Sigmoid colon (tissue), 7 donors: ENCODE measurements at places on chromosomes 16 and 17. TPM values are rescaled to one million over a fixed set of nuclear protein-coding genes. Genes with fewer than 3 reads are reported as not detected.
A peak's percentile ranks its signal among the peaks of the same experiment; 100 is the strongest.

HBQ1 gene
- polyA plus RNA-seq, result not detected

DNA sequence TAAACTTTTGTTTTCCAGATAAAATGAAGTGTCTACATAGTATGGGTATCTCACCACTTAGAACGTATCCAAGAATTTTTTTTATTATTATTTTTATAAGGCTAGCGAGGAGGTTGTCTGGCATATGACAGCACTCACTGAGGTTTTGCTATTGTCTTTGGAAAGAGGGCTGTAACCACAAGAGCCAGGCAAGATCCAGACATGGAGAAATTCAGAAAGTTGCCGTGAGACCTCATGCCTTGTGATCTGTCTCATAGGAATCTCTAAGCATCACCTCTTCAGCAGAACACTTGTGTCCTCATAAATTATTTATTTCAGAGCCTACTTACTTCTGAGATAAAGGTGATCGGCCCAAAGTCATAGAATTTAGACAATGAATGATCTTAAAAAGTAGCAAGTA, 410.8 kb downstream of the CDH11 start:
- H3K36me3 ChIP-seq, result no peaks in the 10 kb centered on the region
- H3K4me1 ChIP-seq, result no peaks in the 10 kb centered on the region
- H3K27me3 ChIP-seq, result no peaks in the 10 kb centered on the region
- no peak overlapping the region for H3K27ac ChIP-seq
- DNase-seq, result no peak

DNA sequence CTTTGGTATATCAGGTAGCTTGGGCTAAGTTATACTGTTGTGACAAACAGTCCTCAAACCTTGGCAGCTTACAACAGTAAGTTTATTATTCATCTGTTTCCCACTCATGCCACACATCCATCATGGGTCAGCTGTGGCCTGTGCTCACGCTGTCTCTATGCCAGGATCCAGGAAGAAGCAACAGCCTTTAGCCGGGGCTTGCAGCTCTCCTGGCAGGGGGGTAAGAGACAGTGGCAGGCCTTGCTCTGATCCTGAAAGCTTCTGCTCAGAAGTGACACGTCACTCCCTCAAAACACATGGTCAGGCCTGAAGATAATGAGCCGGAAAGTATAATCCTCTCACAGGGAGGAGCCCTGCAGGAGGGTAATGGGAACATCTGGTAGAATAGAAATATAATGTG, 377.6 kb downstream of the CPPED1 start:
- H3K27me3 ChIP-seq, result no peaks in the 10 kb centered on the region
- H3K4me3 ChIP-seq, result no peak overlapping the region
- H3K36me3 ChIP-seq, result no peaks in the 10 kb centered on the region
- peaks cover 17% of the 10 kb centered on the region for H3K4me1 ChIP-seq

TMEM238L gene
- 130 TPM for polyA plus RNA-seq

CUEDC1 gene
- 3.0 TPM for polyA plus RNA-seq

DNA sequence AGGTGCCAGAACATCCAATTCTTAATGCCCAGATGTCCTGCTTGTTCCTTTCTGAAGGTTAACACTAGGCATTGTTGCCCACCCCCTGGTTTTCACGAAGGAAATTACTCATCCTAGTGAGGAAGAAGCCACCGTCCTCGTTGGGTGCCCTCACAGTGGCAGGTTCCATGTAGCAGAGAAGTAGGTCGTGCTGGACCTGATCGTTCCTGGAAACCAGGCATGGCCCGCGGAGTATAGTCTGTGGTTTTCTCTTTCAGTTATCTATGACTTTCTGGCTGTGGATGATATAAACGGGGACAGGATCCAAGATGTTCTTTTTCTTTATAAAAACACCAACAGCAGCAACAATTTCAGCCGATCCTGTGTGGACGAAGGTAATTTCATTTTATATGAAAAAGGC, 16.5 kb downstream of the RGS11 start:
- no peaks in the 10 kb centered on the region for H3K27me3 ChIP-seq
- no peak overlapping the region for H3K4me3 ChIP-seq
- peaks cover 40% of the 10 kb centered on the region for H3K36me3 ChIP-seq
- no peak overlapping the region for H3K27ac ChIP-seq
- no peak for DNase-seq

DNA sequence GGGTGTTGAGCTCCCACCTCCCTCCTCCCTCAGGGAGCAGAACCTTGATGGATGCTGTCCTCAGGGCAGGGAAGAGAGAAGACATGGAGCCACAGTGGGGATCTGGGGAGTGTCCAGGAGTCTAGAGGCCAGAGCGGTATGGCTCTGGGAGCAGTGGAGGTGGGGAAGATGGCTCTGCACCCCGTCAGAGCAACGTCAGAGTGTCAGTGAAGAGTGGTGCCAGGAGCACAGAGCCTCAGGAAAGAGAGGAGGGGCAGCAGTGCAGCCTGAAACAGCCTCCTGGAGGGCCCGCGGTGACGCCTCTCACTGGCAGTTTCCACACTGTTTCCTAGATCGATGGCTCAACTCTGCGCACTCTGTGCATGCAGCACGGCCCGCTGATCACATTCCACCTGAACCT, 23.2 kb upstream of the SLC5A11 start:
- no peaks in the 10 kb centered on the region for H3K27me3 ChIP-seq
- H3K36me3 ChIP-seq, result peaks cover 53% of the 10 kb centered on the region
- H3K4me3 ChIP-seq, result no peak overlapping the region
- H3K4me1 ChIP-seq, result no peaks in the 10 kb centered on the region
- peak overlapping the region; percentile 55 for H3K27ac ChIP-seq

CENPV gene
- polyA plus RNA-seq, result 62.5 TPM

DNA sequence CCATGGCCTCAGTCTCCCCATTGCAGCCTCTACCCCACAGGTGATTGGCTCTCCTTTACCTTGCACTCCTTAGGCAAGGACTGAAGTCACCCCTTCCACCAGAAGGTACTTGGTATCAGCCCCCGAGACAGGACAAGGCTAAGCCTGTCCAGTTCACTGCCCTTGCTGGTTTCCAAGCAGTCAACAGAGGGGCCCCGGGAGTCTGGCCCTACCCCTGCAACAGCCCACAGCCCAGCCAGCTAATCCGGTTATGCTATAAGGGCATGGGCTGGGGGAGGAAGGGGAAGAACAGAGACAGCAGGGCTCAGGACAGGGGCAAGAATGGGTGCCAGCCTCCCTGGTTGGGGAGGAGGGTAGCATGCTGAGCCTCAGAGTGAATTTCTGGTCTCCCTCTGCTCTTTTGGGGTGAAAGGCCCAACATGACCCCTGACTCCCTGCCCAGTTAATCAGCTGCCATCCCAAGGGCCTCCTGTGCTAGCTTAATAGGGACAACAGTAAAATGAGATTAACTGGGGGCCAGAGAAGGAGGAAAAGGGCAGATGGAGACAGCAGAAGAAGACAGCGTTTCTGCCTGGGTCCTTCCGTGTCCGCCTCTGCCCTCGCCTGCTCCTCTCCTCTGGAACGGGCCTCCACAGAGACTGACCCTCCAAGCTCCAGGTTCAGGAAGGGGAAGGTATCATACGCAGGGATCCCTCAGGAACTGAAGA, 10.7 kb downstream of the DLG4 start:
- no peaks in the 10 kb centered on the region for H3K36me3 ChIP-seq
- H3K4me3 ChIP-seq, result no peak overlapping the region
- no peak overlapping the region for H3K27ac ChIP-seq
- peaks cover 41% of the 10 kb centered on the region for H3K4me1 ChIP-seq

- H3K27me3 ChIP-seq, result no peaks in the 10 kb centered on the region
- no peak for DNase-seq
- peak overlapping the region; percentile 33 for H3K27ac ChIP-seq
Observed at GRCh38 chr17:6474906-6475305, 30.7 kb downstream of the PIMREG start.

DNA sequence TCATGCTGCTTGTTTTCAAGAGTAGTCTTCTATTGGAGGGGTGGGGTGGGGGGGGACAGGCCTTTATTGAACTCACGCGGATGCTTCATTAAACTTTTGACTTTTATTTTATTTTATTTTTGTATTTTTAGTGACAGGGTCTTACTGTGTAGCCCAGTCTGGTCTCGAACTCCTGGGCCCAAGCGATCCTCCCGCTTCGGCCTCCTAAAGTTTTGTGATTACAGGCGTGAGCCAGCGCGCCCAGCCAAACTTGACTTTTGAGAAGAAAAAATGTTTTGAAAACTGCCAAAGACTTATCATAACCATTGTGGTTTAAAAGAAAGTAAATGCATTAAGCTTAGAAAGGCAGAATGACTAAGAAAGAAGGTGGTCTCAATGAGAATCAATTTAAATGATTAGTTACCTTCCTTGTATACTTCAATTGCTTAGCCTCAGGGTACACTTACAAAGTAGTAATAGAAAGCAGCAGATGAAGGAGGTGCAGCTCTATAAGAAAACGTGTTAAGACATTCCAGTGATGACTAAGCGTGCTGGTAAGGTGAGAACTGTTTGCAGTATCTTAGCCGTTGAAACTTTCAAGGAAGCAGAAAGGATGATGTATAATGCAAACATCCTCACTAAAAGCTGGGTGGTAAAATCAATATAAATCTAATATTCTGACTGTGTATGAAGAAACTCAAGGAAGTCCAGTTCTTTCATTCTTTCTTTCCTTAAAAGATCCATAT, 1.2 kb downstream of the AP2B1 start:
- no peaks in the 10 kb centered on the region for H3K36me3 ChIP-seq
- H3K27ac ChIP-seq, result peak overlapping the region; percentile 88

DNA sequence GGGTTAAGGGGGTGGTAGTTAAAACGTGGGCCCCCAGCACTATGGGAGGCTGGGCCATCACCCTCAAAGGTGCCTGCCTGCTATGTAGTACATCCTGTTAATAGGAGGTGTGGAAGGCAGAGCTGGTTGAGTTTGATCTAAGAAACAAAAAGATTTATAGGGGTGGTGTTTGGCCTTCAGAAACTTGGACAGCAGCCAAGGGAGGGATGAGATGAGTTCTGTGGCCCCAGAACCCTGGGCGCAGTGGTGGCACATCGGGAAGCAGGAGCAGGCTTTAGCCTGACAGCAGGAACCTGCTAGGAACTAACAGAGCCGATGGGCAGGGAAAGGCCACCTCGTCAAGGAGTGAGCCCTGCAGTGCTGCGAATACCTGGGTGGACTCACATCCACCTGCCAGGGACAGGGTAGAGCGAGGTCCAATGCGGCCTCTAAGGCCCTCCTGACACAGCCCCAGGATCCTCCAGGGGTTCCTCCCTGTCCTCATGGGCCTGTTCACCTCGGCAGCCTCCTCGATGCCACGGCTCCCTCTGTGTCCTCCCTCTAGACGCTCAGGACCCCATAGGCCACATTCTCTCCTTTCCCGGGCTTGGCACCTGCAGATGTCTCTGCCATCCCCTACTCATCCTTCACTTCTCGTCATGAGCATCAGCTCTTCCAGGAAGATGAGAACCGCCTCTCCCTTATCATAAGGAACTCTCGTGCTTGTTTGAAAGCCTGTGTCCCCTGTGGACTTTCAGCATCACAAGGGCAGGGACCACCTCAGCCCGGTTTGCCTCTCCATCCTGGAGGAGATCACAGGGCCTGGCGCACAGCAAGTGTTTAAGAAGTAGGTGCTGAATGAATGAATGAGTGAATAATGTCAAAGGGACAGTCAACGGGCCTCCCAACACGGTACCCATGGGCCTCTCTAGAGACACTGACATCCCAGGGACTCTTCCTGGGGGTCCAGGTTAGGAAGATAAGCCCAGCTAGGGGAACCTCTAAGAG, 103.5 kb upstream of the TNRC6C start:
- no peak overlapping the region for H3K4me3 ChIP-seq
- H3K27me3 ChIP-seq, result no peaks in the 10 kb centered on the region
- H3K27ac ChIP-seq, result no peak overlapping the region
- DNase-seq, result no peak
- no peaks in the 10 kb centered on the region for H3K36me3 ChIP-seq
- H3K4me1 ChIP-seq, result no peaks in the 10 kb centered on the region

- H3K4me1 ChIP-seq, result peaks cover 20% of the 10 kb centered on the region
- H3K27ac ChIP-seq, result no peak overlapping the region
- no peak overlapping the region for H3K4me3 ChIP-seq
- DNase-seq, result no peak
- no peaks in the 10 kb centered on the region for H3K27me3 ChIP-seq
- peaks cover 5% of the 10 kb centered on the region for H3K36me3 ChIP-seq
Observed at GRCh38 chr17:550041-550398, 164.6 kb downstream of the VPS53 start.

GRCh38 chr17:13395346-13395745, 206.4 kb downstream of the HS3ST3A1 start:
- no peak for DNase-seq
- H3K4me1 ChIP-seq, result no peaks in the 10 kb centered on the region
- no peak overlapping the region for H3K4me3 ChIP-seq
- no peaks in the 10 kb centered on the region for H3K27me3 ChIP-seq
- H3K27ac ChIP-seq, result no peak overlapping the region

VAT1L gene
- polyA plus RNA-seq, result 0.60 TPM

PRSS22 gene
- not detected for polyA plus RNA-seq

- peak overlapping the region; percentile 95 for H3K27ac ChIP-seq
- H3K4me3 ChIP-seq, result peak overlapping the region; percentile 65
- H3K27me3 ChIP-seq, result no peaks in the 10 kb centered on the region
- DNase-seq, result no peak
- peaks cover 64% of the 10 kb centered on the region for H3K4me1 ChIP-seq
- no peaks in the 10 kb centered on the region for H3K36me3 ChIP-seq
Observed at GRCh38 chr16:85614338-85615013, 1.4 kb downstream of the GSE1 start.

TMEM220 gene
- 13.2 TPM for polyA plus RNA-seq

P2RX1 gene
- 0.60 TPM for polyA plus RNA-seq

RNF222 gene
- polyA plus RNA-seq, result 0.03 TPM

PRM1 gene
- not detected for polyA plus RNA-seq

GRCh38 chr17:56096026-56096810, 57.1 kb upstream of the ANKFN1 start:
- H3K4me1 ChIP-seq, result no peaks in the 10 kb centered on the region
- H3K36me3 ChIP-seq, result no peaks in the 10 kb centered on the region
- no peak overlapping the region for H3K27ac ChIP-seq
- DNase-seq, result no peak
- H3K4me3 ChIP-seq, result no peak overlapping the region
- no peaks in the 10 kb centered on the region for H3K27me3 ChIP-seq

DNA sequence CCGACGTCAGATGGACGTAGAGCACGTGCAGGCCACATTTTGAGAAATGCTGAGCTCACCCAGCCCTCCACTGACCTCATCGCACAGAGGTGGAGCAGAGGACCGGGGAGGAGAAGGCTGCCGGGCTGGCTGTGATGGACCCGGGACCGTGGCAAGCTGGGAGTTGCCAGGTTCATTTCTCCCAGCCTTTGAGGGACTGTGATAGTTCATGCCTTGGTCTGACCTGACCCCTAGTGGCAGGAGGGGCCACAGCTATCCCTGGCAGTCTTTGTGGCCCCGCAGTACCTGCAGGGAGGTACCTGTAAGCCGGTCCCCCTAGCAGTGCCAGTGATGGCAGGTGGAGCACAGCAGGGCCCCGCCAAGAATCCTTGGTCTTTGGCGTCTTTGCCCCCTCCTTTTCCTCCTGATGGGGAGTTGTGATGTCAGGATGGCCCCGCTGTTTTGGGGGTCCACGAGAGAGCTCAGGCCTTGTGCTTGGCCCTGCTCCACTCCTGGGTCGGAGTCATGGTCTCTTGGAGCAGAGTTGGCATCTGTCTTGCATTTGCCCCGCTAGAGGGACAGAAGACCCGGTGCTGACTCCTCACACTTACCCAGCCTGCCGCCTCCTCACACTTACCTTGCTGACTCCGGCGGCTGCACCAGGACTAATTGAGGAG, 50.4 kb downstream of the OR1D5 start:
- H3K36me3 ChIP-seq, result peaks cover 24% of the 10 kb centered on the region
- no peak overlapping the region for H3K27ac ChIP-seq
- no peaks in the 10 kb centered on the region for H3K27me3 ChIP-seq
- H3K4me1 ChIP-seq, result no peaks in the 10 kb centered on the region
